ENCODE measurements at places on chromosomes 6 and 20. TPM values are rescaled to one million over a fixed set of nuclear protein-coding genes. Genes with fewer than 3 reads are reported as not detected.
A peak's percentile ranks its signal among the peaks of the same experiment; 100 is the strongest.

DNA sequence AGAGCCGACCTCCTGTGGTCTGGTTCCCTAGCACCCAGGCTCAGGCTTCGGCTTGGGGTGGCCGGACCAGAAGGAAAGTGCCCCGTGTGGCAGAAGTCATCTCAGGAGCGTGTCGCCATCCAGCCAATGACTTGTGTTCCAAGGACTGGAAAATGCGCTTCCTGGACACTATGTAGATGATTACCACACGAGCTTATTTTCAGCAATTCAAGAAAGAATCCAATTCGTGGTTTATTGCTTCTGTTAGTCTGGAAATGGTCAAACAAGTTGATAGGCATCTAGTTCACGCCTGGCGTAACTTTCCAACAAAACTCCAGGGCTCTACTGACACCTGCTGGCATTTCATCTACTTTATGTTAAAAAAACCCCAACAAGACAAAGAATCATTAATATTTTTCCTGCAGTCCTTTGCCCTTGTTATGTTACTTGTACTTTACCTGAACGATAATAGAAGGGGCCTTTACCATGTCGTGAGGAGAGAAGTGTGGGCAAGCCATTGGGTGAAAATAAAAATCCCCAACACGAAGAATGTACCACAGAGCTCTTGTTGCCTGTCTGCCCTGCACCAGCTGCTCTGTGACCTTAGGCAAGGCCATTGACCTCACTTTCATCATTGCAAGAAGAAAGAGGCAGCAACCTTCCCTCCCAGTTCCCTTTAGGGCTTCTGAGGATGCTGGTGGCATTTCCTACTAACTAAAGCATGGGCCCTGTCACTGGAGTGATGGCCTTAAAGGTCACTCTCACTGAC, 154.7 kb upstream of the LAMP5 start:
- no peaks in the 10 kb centered on the region for H3K36me3 ChIP-seq
- no peak overlapping the region for H3K4me3 ChIP-seq
- H3K4me1 ChIP-seq = peaks cover 4% of the 10 kb centered on the region
- peak; percentile 55 for DNase-seq

MYLK4 gene
- 1.4 TPM for polyA plus RNA-seq

- no peaks in the 10 kb centered on the region for H3K36me3 ChIP-seq
- H3K4me1 ChIP-seq = no peaks in the 10 kb centered on the region
- DNase-seq = no peak
- H3K27ac ChIP-seq = no peak overlapping the region
- H3K4me3 ChIP-seq = no peak overlapping the region
Measured at GRCh38 chr20:33337531-33338165, 54.6 kb downstream of the BPIFB1 start.

SIRPB1 gene
- polyA plus RNA-seq = 2.9 TPM

DNA sequence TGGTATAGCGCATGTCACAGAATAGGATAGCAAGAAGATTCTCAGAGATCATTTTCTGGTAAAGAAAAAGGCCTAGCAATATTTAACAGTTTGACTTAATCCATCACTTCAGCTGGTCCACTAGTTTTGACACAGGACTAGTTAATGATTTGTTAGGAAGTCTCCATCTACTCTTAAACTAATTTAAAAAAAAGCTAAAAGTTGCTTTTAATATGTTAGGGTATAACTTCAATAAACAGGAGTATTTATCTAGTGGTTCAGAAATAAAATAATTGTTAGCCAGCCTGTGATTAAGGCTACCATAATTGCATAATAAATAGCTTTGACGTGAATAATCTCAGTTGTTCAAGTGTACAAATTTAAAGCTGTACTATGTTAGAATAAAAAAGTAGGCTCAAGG, 195.6 kb downstream of the FUT9 start:
- DNase-seq = no peak
- no peaks in the 10 kb centered on the region for H3K4me1 ChIP-seq
- no peak overlapping the region for H3K27ac ChIP-seq
- no peaks in the 10 kb centered on the region for H3K36me3 ChIP-seq
- H3K4me3 ChIP-seq = no peak overlapping the region

HAO1 gene
- not detected for polyA plus RNA-seq

- DNase-seq = no peak
Measured at GRCh38 chr6:15994814-15995459, 133.9 kb upstream of the MYLIP start.

GRCh38 chr6:35429463-35429862, 22.7 kb upstream of the FANCE start:
- H3K27ac ChIP-seq = no peak overlapping the region
- DNase-seq = no peak
- H3K4me1 ChIP-seq = peaks cover 23% of the 10 kb centered on the region
- H3K36me3 ChIP-seq = peaks cover 33% of the 10 kb centered on the region
- H3K4me3 ChIP-seq = no peak overlapping the region

DNA sequence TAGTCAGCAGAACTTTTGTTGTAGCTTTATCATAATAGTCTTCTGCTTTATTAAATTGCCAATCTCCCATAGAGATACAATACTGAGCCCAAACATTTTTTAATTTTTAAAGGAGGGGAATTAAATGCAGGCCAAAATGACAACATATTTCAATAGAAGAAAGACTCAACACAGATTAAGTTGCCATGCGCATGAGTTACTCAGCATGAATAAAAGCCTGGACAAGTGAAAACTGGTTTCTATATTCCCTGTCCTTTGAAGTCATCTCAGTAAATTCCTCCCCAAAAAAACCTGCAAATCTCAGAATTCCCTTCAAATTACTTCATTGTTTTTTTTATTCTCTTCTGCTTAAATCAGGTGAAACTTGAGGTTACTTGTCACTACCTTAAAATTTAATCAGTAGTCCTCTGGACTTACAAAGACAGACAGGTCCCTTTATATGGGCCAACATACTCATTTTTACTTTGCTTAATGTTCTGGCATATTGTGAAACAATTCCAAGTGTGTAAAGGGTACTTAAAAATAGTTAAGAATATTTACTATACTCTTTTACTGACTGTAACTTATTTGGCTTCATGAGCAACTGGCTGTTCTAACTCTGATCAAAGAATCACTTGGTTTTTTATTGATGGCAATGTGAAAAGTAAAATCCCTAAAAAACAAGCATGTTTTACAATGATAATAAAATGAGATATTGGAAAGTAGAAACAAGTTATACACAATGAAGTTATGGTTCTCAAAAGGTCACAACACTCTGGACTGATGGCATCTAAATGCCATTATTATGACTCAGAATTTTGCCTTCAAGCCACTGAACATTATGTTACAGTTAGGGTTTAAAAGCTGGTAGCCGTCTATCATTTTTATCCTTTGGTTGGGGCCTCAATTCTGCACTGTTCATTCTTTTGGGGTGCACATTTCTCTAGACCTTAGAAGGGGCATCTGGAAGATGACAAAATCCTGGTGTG, 49.9 kb upstream of the COL21A1 start:
- H3K27ac ChIP-seq = peak overlapping the region; percentile 52
- no peaks in the 10 kb centered on the region for H3K36me3 ChIP-seq
- no peaks in the 10 kb centered on the region for H3K27me3 ChIP-seq
- no peaks in the 10 kb centered on the region for H3K4me1 ChIP-seq

MCHR2 gene
- 0.24 TPM for polyA plus RNA-seq

- H3K27ac ChIP-seq = no peak overlapping the region
- no peaks in the 10 kb centered on the region for H3K36me3 ChIP-seq
- peaks cover 72% of the 10 kb centered on the region for H3K27me3 ChIP-seq
Measured at GRCh38 chr6:108127826-108128225, 38.0 kb upstream of the NR2E1 start.

FAM120B gene
- 38.5 TPM for polyA plus RNA-seq

DNA sequence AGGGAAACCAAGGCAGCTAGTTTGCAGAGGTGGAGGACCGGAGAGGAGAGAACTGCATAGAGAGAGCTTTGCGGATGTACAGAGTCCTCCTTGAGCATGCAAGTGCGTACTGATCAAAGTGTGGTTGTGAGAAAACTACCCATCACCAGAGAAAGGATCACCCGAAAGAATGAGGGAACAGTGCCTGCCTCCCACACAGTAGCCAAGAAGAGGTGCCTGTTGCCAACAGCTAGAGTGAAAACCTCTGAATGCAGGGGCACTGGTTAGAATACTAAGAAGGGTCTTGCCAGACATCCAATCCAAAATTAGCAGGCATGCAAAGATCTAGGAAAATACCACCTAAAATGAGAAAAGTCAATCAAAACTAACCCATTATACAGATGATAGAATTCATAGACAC, 166.6 kb upstream of the AKAP12 start:
- peak; percentile 79 for DNase-seq
- H3K36me3 ChIP-seq = peaks cover 2% of the 10 kb centered on the region
- no peak overlapping the region for H3K27ac ChIP-seq
- no peaks in the 10 kb centered on the region for H3K27me3 ChIP-seq
- H3K4me1 ChIP-seq = peaks cover 2% of the 10 kb centered on the region

BPIFA1 gene
- not detected for polyA plus RNA-seq

GRCh38 chr20:22762576-22763256, 178.3 kb upstream of the FOXA2 start:
- H3K27ac ChIP-seq = no peak overlapping the region
- H3K36me3 ChIP-seq = no peaks in the 10 kb centered on the region
- DNase-seq = no peak
- no peaks in the 10 kb centered on the region for H3K27me3 ChIP-seq
- H3K4me1 ChIP-seq = no peaks in the 10 kb centered on the region

DNA sequence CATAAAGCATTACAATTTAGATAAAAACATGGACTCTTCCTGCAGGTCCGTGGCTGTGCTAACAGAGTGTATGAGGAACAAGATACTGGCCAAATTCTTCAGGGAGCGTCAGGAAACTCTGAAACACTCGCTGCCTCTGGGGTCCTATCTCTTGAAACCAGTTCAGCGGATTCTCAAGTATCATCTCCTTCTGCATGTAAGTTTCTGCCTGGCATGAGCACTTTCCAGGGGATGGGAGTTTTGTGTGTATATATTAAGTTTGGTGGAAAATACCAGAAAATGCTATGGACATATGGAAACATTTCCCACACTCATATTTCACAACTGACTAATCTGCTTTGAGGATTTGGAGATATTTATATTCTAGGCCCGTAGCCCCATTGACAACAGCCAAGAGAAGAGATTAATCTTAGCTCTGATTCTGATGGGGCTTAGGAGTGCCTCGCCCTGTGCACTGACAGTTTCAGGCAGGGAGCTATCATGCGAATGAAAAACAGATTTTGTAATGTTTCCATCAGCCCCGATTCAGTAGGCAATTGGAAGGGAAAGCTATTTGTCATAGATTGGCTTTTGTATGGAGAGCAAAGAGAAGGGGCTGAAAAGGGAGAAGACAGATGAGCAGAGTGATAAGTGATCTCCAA, 64.7 kb upstream of the MTHFD1L start:
- no peak overlapping the region for H3K27ac ChIP-seq
- H3K4me3 ChIP-seq = no peak overlapping the region
- H3K27me3 ChIP-seq = no peaks in the 10 kb centered on the region
- no peaks in the 10 kb centered on the region for H3K4me1 ChIP-seq
- H3K36me3 ChIP-seq = peaks cover 18% of the 10 kb centered on the region
- DNase-seq = peak; percentile 48

DNA sequence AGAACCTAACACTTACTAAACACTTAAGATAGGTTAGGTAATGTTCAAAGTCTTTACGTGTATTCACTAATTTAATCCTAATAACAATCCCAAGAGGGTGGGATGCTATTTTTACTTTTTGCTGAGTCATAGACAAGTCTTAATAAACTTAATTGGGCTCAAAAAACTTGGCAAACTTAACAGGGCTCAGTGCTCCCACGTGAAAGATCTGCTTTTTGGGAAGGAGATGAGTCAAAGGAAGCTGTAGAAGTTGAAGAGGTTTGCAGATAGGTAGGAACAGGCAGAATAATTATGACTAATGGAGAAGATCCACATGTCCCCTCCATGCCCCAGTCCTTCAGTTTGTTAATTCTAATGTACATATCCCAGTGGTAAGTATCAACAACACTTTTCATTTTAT, 44.5 kb upstream of the STMND1 start:
- H3K27me3 ChIP-seq = no peaks in the 10 kb centered on the region
- no peak overlapping the region for H3K27ac ChIP-seq
- no peak overlapping the region for H3K4me3 ChIP-seq
- no peaks in the 10 kb centered on the region for H3K4me1 ChIP-seq

FAXC gene
- polyA plus RNA-seq = 51.9 TPM

DNA sequence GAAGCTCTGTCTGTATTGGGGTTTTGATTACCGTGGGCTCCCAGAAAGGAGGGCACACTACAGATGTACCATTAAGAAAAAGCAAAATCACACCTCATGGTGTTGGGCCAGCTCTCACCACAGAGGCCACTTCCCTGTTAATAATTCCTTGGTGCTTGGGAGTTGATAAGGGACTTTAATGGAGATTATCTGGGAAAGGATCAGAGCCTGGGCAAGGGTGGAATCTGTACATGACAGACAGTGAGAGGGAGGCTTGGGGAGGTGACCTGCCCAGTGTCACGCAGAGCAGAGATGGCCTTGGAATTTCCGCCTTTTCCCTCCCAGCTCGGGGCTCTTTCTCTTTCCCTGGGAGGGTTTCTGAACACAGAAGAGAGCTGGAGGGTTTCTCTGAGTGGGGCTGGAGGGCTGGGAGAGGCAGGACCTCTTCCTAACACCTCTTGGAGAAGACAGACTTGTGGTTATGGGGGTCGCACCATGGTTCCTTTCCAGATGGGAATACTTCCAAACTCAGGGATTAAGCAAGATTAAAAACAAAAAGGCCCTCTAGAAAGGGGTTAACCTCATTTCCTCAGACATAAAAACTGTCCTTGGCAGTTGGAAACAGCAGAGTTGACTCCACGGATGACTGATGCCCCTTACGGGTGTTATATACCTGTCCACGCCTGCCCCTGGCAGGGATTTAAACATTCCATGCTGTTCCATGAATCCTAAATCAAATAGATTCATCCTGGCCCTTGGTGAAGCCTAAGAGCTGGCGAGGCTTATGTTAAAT, 16.8 kb upstream of the KCNK16 start:
- DNase-seq = no peak
- H3K4me1 ChIP-seq = peaks cover 43% of the 10 kb centered on the region
- H3K36me3 ChIP-seq = no peaks in the 10 kb centered on the region
- no peak overlapping the region for H3K4me3 ChIP-seq
- H3K27ac ChIP-seq = peak overlapping the region; percentile 42
- no peaks in the 10 kb centered on the region for H3K27me3 ChIP-seq

GRCh38 chr6:37168811-37169495, 999 bp upstream of the PIM1 start:
- no peak for DNase-seq
- H3K4me1 ChIP-seq = peaks cover 23% of the 10 kb centered on the region
- peaks cover 20% of the 10 kb centered on the region for H3K36me3 ChIP-seq

DNA sequence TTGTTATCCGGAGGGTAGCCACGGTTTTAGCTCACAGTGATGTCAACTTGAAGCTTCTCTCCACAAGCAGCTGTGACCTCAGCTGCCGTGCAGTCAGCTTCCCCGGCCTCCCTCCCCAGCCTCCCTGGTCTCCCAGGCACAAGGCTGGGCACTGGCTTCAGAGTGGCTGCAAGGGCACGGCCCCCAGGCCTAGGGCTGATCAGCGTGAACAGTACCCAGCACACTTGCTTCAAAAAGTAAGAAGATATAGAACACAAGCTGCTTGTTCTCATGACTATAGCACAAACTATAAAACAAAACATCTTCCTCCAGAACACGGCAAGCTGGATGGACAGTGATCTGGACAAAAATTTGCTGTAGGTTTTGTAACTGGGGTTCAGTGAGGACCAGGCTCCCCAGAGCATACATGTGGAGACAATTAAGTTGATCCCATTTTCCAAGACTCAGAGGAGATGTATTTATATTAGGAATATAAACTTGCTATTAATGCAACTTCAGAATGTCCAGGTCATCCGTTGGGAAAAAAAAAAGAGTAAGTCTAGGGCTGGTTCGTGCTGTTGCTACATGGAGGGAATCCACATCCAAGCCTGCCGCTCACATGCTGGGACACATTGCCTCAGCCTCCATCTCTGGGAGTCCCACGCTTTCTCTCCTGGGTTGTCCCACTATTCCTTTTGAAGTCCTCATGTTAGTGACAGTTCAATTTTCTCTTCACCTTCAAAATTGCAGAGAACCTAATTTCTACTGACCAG, 199.4 kb upstream of the THBS2 start:
- no peak for DNase-seq
- H3K4me3 ChIP-seq = no peak overlapping the region
- H3K36me3 ChIP-seq = peaks cover 3% of the 10 kb centered on the region
- no peaks in the 10 kb centered on the region for H3K27me3 ChIP-seq
- H3K27ac ChIP-seq = peak overlapping the region; percentile 80
- H3K4me1 ChIP-seq = peaks cover 7% of the 10 kb centered on the region

Data from spinal cord (tissue), 10 donors.